Stimulated activated CD8-positive, alpha-beta memory T cell treated with anti-CD3 and anti-CD28 coated beads, Interleukin-7, amount 100 ng/mL, for 24 hours (primary cell): ENCODE measurements at places on chromosomes 13 and 19.

- DNase-seq: no peak
These were observed 683.4 kb downstream of the PCDH9 start for GRCh38 chr13:66546534-66547379.

- no peak for DNase-seq
These were observed 25.7 kb upstream of the LMO7 start for GRCh38 chr13:75610466-75610865.

DNA sequence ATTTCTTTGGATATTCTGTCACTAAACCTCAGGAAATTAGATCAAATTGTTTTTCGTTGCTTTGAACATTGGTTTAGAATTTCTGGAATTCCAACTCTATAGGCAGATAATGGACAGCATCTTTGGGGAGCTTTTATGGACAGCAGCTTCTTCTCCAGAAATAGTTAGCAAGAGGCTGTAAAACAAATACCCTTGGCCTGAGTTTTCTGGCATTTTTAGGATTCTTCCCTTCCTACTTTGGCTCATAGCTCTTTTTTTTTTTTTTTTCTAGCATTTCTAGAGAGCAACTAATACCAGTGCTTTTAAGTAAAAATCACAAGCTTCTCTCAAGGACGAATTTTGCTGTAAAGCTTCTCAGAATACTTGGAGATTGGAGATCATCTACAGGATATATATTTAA lies 169.8 kb upstream of the SPRY2 start:
- no peak for DNase-seq

- DNase-seq: no peak
These were observed 1534.6 kb upstream of the MIR17HG start for GRCh38 chr13:89812856-89813255.

DNA sequence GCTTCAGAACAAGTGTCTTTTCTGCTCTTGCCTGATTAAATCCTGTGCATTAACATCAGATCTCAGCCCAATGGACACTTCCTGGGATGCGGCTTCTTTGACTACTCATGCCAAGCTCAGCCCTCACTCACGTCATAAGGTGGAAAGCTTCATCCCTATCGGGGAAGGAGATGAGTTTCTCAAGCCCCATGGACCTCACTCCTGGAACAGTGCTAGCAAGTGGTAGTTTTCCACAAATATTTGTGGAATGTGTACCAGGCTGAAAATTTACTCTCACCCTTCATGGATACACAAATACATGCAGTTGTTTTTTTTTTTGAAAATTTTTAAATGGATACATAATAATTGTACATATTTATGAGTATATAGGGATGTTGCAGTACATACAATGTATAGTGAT lies 34.6 kb upstream of the FARP1 start:
- no peak for DNase-seq

- DNase-seq: no peak
These were observed 7.1 kb upstream of the CIRBP start for GRCh38 chr19:1261798-1262622.

DNA sequence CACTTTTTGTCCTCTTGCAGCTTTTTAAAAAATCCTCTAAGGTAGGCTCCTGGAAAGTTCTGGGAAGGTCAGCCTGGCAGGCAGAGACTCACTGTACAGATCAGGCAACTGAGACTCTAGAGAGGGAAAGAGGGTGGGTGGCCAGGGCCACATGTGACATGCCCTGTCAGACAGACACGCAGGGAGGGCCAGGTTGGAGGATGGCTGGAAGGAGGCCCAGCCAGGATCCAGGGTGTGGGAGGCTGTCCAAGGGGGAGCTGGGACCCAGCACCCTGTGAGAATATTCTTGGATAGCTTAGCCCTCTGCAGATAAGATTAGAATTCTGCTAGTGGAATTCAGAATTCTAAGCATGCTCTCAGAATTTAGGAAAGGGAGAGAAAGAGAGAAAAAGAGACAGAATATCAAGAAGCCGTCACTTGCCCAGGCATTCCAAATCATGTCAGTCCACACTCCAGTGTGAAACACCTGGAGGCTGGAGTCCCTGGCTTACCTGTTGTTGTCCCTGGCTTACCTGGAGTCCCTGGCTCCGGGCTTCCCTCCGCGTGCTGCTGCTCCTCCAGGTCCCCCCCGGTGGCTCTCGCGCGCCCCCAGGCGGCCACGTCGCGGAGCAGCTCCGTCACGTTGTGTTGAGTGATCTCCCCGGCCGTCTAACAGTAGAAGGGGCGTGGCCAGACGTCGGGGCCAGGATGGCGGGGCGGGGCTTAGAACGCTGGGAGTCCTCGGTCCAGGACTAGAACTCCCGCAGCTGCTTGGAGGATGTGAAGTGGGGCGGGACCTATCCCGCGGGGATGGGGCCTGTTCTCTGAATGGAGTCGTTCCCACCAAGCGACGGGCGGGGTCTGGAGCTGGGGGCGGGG lies 2.8 kb upstream of the TNNI3 start:
- DNase-seq: peak; percentile 76

GRCh38 chr13:34256236-34256635 lies 438.3 kb downstream of the RFC3 start:
- DNase-seq: no peak

- DNase-seq: no peak
These were observed 74.5 kb upstream of the ANKRD10 start for GRCh38 chr13:110989331-110989730.

GRCh38 chr19:55493052-55493644 lies 4.9 kb downstream of the SSC5D start:
- no peak for DNase-seq

DNA sequence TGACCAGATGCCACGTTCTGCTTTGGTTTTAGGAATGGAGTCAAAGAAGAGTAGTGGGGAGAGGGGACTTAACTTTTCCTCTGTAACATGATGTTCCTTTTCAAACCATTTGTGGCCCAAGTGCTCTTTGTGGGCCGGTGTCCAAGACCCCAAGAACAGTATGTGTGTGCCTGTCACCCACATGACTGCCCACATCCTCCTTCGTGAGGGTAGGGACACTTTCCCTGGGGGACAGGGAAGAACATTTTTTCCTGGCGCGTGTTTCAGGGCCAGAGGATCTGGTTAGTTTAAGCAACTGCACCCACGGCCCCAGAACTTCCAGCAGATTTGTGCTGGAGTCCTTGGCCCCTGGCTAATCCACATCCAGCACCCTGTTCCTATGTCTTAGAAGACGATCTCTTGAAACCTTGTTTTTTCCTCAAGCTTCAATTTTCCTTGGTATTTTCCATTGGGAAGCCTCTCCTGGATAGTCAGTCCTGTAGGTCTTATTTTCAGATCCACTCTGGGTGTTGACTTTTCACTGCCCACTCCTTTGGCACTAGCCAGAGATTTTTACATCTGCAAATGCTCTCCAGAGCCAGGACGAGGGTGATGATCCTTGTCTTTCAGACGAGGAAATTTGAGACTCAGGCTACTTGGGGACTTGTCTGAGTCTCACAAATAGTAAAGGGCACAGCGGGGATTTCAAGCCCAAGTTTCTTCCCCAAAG lies 10.8 kb upstream of the CCDC97 start:
- no peak for DNase-seq

DNA sequence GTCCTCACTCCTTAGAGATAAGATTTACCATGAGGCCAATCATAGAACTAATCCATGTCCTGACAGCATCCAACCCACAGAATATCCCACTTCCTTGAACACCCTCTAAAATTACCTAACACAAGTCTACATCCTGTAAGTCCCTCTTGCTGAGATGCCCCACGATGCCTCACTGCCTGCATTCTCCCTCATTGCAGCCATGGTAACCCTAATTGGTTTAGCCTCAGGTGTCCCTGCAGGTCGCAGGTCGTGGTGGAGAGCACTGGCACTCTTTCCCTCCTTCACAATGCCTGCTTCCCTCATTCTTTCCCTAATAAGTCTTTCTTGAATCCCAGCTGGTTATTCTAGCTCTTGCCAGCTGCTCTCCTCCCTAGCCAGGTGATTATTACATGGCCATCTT lies 35.3 kb upstream of the MYO16 start:
- no peak for DNase-seq

GRCh38 chr13:32443111-32443510 lies 15.2 kb upstream of the N4BP2L1 start:
- no peak for DNase-seq

DNA sequence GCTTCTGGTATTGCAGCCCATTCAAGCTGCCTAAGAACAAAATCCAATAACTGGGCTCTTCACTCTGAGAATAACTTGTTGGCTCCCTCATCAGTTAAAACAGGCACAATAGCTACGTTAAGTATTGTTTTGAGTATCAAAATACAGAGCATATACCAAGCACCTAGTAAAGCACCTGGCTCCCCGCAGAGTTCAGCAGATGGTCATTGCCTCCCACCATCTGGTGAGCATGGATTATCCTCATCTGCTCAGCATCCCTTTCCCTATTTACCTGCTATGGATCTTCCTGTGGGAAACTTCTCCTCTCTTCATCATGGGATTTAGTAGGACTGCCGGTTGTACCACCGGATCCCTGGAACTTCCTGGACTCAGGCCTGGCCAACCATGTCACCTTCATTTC lies 199.2 kb upstream of the MAB21L1 start:
- DNase-seq: no peak

GRCh38 chr13:106352850-106353249 lies 182.6 kb downstream of the EFNB2 start:
- no peak for DNase-seq

GRCh38 chr13:77274126-77274525 lies 52.8 kb downstream of the MYCBP2 start:
- no peak for DNase-seq

DNA sequence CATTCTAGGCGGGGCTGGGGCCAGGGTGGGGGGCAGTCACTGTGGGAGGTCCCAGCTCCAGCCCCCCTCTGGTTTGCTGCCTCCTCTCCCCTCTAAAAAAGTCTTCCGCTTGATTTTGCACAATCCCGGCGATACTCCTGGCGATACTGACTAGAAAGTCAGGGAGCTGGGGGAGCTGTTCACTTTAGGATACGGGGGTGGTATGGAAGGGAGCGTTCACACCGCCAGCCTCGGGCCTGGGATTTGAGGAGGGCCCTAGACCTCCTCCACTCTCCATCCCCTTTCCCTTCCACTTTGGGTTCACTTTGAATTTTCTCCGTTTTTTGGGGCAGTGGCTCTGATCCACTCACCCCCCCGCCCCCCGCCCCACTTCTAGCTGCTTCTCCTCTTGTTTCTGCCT lies 35.0 kb downstream of the KEAP1 start:
- no peak for DNase-seq

DNA sequence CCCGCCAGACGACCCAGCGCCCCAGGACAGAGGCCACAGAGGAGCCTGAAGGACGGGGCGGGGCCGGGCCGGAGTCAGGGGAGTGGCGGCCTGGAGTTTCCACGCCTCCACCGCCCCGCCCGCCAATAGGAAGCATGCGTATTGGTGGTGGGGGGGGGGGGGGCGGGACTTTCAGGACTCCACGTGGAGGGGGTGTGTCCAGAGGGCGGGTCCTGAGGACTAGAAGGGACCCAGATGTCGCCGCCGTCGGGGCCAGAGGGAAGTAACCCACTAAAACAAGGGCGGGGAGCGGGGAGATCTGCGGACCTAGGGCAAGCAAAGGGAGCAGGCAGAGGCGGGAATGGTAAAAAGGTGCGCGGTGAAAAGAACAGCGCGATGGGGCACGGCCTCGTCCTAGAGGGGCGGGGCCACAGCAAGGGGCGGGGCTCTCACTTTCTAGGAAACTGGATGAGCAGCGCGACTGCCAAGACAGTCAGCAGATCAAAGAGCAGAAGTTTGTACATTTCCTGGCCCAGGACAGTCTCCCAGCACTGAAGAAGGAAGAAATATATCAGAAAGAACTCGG lies 2.8 kb upstream of the LENG1 start:
- peak; percentile 71 for DNase-seq

DNA sequence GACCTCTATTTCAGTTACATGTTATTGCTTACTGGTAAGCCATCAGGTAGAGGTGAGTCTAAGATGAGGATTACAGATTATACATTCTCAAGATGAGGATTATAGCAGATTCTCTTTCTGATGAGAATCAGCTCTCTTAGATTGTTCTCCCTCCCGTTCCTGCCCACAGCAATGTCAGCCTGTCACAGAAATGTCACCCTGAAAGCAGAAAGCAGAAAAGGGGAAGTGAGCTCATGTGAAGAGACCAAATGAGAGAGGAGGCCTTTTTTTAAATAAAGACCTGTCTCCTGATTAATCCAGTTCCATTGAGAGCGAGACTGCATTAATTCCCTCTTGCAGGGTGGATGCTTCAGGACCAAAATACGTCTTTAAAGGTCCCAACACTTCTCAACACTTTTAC lies 445.6 kb downstream of the KCTD12 start:
- no peak for DNase-seq

DNA sequence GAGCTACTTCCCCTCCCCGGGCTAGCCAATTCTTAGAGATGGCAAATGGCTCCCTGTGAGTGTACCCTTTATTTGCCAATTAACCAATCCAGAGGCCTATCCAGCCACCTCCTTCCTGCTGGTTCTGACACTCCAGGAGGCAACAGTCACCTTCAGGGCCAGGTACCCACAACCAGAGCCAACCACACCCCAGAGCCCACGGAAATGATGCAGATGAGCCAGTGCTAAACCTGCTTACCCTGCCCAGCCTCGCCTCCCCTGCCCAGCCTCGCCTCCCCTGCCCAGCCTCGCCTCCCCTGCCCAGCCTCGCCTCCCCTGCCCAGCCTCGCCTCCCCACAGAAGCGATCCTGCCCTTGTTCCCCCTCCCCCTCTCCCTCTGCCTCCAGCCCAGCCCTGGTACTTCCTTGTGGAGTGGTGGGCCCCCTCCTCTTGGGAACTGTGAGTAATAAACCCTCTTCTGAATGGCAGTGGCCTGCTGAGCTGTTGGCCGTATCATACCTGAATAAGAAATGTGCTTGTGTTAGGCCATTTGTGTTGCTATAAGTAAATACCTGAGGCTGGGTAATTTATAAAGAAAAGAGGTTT lies 173.8 kb upstream of the RNF113B start:
- DNase-seq: no peak
